ENCODE measurements at places on chromosomes 7 and 10. TPM values are rescaled to one million over a fixed set of nuclear protein-coding genes. Genes with fewer than 3 reads are reported as not detected.

The C10orf67 gene
- 0.82 TPM for total RNA-seq

The OR2A7 gene
- total RNA-seq, result 8.6 TPM

- no peak for DNase-seq
Measured at GRCh38 chr10:12847361-12847975, 154.0 kb downstream of the CCDC3 start.

GRCh38 chr10:71893920-71894319, 42.9 kb upstream of the PSAP start:
- DNase-seq, result no peak

GRCh38 chr10:75544386-75544785, 113.0 kb downstream of the LRMDA start:
- DNase-seq, result no peak

DNA sequence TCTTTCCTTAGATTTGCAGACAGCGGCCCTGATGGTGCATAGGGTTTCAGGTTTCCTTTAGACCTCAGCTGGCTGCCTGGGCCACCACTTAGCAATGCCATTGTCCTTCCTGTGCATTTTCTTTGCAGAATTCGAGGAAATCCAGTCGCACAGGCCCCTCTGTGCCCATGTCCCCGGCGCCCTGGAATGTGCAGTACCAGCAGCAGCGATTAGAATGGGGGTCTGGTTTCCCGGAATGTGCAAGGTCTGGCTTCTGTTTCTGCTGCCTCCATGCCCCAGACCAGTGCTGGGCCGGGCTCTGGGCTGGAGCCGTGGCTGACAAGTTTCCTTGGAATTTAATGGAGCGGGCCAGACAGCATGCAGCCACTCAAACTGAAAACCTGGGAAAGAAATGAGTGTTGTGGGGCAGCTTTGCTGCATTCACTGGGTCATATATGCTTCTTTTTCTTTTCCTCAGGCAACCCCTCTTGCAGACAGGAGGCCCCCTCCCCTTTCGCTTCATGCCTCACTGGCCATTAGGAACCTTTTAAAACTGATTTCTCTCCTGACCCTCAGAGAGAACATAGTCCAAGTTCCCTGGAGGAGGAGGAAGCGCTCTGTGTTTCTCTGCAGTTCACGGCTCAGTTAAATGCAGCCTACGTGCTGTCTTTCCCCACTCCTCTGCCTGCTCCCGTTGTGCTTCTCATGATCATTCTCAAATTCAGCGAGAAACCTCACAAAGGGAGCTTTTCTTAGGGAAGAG, 14.4 kb downstream of the HTRA1 start:
- DNase-seq, result no peak

- no peak for DNase-seq
Measured at GRCh38 chr10:209357-209756, 74.1 kb downstream of the ZMYND11 start.
